ENCODE measurements at places on chromosomes 16 and 17. TPM values are rescaled to one million over a fixed set of nuclear protein-coding genes. Genes with fewer than 3 reads are reported as not detected.

- DNase-seq = no peak
Measured at GRCh38 chr16:58842746-58843145, 108.6 kb upstream of the GOT2 start.

DNA sequence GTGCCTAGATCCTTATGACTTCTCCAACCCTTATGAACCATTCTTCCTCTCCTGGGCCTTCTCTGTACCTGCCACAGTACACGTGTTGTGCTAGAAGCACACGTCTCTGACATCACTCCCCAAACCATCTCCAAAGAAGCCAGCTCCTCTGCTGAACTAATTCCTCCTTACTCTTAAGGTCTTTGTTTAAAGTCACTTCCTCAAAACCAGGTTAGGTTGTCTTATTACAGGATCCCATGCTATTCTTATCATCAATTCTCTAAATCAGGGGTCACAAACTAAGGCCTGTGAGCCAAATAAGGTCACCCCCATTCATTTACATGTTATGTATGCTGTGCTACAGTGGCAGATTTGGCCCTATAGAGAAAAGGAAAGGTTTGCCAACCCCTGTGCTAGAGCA is 4.0 kb downstream of the SUPT6H start:
- DNase-seq = no peak

- DNase-seq = peak; percentile 70
Measured at GRCh38 chr16:68064791-68065365, 20.3 kb upstream of the NFATC3 start.

DNA sequence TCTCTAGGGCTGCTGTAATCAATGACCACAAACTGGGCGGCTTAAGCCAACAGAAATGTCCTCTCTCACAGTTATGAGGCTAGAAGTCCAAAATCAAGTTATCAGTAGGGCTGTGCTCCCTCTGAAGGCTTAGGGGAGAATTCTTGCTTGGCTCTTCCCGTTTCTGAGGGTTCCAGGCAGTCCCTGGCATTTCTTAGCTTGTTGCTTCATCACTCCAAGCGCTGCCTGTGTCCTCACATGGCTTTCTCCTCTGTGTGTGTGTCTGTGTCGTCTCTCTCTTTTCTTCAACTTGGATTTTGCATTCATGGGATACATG is 13.7 kb upstream of the CDC42EP4 start:
- DNase-seq = no peak

DNA sequence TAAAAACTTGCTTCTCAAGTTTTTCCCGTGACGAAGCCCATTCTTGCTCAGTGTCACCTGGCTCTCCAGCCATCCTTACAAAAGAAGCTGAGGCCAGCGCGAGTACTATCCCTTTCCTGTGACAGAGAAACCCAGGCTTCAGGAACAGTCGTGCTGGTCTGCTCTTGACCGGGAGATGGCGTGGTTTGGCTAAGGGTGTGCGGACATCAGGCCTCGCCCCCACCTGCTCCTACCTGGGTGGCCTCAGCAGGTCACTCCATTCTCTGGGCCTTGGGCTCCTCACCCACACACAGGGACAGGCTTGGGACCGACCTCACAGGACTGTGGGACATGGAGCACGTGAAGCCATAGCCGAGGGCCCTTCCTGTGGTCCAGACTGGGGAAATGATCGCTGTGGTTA is 75.2 kb upstream of the CIBAR2 start:
- DNase-seq = no peak

- DNase-seq = no peak
Measured at GRCh38 chr17:28317966-28318758, 838 bp upstream of the TMEM97 start.

Gene SLC12A3
- total RNA-seq = not detected

Gene SLC5A11
- total RNA-seq = not detected

Gene MAPT
- total RNA-seq = 0.04 TPM
